T-helper 2 cell (primary cell): ENCODE measurements at places on chromosomes 12 and 14.

DNA sequence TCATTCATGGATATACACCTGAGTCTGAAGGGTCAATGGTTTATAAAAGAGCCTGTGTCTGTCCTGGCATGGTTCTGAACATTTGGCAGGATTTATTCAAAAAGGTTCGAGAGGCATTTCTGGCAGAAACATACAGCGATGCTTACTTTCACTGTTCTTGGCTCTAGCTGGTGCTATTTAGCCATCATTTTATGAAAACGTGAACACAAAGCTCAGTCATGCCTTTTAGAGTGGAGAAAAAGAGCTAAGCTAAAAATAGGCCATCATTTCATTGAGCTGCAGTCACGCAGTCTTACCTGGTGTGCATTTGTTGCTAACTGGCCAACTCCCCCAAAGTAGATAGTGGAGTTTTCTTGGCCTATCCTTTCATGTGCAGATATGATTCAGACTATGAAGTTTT is 1209.5 kb downstream of the SLC16A7 start:
- no peak for DNase-seq

DNA sequence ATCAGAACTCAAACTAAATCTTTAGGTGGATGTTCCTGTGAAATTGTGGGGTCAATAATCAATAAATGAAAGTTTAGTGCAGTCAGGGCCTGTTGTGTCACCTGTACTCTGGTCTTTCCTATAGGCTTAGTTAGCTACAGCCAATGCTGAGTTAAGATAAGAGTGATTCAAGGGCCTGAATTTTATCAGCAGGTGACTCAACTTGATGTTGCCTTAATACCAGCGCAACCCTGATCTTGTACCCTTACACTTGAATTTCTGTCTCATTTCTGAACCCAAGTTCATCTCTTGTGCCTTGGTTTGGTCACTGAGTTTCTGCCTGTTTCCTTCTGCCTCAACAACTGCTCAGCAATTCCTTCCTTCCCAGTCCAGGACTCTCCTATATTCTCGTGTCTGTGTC is 157.0 kb upstream of the E2F7 start:
- DNase-seq: no peak

- DNase-seq: peak; percentile 71
These were observed 2.7 kb downstream of the PCNX1 start for GRCh38 chr14:70909733-70910614.

DNA sequence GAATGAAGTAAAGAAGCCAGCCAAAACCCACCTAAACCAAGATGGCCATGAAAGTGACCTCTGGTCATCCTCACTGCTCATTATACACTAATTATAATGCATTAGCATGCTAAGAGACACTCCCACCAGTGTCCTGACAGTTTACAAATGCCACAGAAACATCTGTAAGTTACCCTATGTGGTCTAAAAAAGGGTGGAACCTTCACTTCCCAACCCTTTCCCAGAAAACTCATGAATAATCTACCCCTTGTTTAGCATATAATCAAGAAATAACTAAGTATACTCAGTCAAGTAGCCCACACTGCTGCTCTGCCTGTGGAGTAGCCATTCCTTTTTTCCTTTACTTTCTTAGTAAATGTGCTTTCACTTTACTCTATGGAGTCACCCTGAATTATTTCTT is 19.8 kb downstream of the STYK1 start:
- DNase-seq: no peak

DNA sequence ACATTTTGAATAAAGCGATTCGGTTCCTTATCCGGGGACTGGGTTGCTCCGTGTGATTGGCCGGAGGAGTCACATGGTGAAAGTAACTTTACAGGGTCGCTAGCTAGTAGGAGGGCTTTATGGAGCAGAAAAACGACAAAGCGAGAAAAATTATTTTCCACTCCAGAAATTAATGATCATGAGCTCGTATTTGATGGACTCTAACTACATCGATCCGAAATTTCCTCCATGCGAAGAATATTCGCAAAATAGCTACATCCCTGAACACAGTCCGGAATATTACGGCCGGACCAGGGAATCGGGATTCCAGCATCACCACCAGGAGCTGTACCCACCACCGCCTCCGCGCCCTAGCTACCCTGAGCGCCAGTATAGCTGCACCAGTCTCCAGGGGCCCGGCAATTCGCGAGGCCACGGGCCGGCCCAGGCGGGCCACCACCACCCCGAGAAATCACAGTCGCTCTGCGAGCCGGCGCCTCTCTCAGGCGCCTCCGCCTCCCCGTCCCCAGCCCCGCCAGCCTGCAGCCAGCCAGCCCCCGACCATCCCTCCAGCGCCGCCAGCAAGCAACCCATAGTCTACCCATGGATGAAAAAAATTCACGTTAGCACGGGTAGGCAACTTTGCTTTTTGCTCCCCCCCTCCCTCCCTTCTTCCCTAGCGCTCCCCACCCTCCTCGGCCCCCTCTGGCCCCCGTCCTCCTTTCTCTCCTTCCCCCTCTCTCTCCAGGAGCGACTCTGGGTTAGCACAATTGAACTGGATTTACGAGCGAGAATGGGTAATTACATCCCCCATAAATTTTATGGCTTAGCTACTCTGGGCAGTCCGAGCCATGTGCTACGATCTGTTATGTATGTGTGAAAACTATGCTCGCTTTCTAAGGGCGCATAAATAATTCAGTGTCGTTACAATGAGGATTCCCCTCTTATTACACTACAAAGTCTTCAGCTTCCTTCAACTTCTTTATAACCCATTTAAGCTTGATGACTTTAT is at the start of gene HOXC4:
Gene HOXC4, plus strand, starts transcription at position 85 of the 991 bp plus-strand sequence. Its CDS starts 88 bp downstream, at position 173.
- peak; percentile 22 for DNase-seq

DNA sequence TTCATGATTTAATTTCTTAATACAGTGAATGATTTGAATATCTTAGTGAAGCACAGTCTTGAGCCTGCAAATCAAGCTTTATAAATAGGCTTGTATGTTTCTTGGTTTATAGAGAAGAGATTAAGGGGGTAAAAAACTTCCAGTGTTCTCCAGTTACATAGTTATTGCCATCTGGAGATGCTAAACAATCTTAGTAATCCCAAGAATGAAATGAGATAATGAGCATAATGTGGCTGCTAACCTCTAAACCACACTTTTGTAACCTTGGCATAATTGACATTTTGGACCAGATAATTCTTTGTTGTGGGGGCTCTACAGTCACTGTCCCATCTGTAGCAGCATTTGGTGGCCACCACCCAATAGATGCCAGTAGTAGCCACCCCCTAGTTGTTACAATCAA is 316.8 kb downstream of the CCDC91 start:
- no peak for DNase-seq

- no peak for DNase-seq
These were observed 13.9 kb downstream of the PNMA1 start for GRCh38 chr14:73700325-73700724.

DNA sequence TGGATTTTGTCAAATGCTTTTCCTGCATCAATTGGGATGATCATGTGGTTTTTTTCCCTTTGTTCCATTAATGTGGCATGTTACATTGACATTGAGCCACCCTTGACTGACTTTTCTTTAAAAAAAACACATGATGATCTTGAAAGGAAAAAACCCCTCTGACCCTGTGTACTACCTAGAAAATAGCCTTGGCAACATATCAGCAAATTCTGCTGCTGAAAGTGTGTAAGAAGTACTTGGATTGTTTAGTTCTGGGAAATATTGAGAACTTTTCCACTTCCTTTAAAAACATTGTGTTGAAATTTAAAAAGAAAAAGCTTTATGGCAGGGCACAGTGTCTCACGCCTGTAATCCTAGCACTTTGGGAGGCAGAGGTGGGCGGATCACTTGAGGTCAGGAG is 20.7 kb downstream of the ACACB start:
- DNase-seq: no peak

GRCh38 chr14:102819747-102820330 is 42.6 kb downstream of the TRAF3 start:
- no peak for DNase-seq
